ENCODE measurements at places on chromosomes 1 and 21.
A peak's percentile ranks its signal among the peaks of the same experiment; 100 is the strongest.

DNA sequence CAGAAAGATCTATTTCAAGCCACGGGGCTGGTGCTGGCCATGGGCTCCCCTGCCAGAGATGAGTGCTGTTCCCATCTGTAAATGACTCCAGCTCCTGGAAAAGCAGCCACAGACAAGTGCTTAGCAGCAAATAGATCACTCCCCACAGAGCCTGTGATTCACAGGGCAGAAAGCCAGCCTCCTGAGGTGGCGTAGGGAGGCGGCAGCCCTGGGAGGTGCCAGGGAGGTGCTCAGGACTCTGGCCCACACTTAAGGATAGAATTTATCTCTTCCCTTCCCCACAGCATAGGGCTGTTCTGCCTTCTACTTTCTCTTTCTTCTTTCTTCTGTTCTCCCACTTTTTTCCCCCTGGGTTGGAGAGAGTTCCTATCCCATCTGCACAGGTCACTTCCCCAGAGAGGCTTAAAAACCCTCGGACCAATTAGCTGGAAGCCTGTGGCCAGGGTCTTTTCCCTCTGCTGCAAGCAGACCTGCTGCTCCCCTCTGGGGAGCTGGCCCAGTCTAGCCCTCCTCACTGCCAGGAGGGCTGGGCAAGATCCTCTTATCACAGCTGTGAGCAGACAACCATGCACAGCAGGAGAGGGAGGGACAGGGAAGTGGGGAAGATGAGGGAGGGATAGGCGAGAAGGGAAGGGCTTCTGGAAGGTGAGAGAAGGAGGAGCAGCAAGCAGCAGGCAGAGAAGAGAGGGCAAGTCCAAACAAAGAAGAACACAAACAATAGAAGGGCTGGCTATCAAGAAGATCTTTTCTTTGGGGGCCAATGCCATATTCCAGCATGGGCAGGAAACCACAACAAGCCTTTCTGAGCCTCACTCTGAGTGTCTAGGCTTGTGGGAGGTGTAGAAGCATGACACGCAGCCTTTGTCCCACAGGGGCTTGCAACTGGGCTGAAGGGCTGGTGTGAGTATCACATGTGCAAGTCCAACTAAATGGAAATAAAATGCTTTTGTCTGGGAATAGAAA is 41.0 kb downstream of the KCND3 start:
- DNase-seq: no peak

DNA sequence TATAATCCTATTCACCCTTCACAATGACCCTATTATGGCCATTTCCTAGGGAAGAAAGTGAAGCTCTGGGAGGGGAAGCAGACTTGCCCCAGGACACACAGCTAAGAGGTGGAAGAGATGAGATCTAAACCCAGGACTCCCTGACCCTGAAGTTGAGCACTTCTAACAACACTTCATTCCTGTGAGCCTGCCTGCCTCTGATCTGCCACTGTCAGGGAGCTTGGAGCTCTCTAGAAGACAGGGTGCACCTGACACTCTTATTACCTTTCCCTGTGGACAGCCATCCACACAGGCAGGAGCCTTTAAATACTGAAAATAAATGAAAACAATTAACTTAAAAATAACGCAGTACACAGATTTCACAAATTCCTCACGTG is 599 bp downstream of the MKNK1 start:
- peak; percentile 12 for DNase-seq

DNA sequence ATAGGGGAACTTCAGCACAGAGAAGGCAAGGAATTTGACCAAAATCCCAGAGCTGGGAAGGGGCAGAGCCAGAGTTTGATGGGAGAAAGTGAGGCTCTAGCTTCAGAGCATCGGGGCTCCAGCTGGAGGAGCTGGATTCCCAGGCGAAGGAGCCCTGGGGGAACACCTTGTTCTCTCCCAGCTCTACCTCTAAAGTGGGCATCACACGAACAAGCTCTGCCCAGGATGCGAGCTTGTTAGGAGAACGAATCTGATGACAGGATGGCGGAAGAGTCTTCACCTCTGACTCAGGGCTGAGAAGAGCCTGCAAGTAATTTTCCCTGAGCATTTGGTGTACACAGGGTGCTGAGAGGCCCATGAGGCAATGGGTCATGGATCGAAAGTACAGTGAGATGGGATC is 22.0 kb downstream of the TNNT2 start:
- no peak for DNase-seq

- DNase-seq: no peak
These were observed 82.3 kb downstream of the TM2D1 start for GRCh38 chr1:61642475-61643232.

DNA sequence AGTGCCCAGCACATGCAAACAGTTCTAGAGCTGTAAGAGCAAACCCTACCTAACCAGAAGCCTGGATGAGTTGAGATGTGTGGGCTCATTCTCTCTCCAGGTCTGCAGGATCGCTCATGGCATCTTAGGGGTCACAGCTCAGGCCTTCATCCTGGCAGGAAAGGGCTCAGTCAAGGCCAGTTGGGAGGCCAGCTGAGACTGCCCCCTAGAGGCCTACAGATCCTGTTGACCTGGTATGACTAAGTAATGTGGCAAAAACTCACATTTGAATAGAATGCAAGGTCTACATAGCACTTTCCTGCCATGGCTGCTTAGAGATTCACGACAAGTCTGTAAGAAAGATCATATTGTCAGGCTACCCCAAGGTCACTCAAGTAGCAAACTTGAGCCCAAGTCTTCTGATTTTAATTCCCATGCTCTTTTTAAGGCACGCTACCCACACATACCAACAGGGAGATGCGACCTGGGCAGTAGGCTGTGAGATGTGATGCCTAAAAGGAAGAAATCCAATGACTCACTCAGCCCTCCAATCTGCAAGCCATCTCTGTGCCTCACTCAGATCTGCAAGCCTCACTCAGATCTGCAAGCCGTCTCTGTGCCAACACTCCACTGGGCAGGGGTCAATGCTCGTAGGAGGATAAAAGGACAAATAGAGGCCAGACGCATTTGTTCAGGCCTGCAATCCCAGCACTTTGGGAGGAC is 5.1 kb upstream of the CAPN8 start:
- DNase-seq: peak; percentile 14

DNA sequence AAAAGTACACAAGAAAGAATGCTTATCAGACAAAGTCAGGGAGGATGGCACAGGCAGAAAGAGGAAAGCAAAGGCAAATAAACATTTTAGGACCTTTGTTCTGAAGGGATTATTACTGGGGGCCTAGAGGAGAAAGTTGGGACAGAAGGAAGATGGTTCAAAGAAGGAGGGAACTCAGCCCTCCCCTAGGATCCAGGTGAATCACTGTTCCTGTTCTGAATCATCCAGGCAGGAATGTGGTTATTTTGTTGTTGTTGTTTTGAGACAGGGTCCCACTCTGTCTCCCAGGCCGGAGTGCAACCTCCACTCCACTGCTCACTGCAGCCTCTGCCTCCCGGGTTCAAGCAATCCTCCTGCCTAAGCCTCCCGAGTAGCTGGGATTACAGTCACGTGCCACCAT is 38.5 kb upstream of the PSEN2 start:
- no peak for DNase-seq

GRCh38 chr1:155466617-155466972 is 96.0 kb downstream of the ASH1L start:
- no peak for DNase-seq

DNA sequence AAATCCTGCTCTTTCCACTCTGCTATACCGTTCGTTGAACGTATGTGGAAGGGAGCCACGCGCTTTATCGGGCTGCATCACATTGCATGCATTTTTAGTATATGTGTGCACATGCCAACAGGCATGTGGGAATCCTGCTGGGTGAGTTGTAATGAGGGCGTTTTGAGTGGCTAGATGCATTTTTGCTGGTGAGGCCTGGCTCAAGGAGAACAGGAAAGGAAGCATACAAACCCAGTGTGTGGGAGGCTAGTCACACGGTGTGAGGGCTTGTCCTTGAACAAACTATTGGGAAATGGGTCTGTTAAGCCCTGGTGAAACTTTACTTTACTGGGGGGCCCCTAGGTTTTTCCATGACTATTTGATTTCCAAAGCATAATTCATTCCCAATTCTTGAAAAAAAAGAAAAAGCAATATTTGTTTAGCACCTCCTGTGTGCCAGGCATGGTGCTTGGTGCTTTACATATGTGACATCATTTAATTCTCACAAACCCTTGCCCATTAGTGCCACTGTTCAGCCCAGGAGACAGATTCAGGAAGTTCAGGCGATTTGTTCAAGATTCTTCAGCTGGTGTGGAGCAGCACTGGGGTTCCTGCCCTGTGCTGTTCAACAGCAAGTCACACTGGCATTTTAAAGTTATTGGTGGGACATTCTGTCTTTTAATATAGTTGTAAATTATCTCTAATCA is 25.6 kb upstream of the JUN start:
- DNase-seq: peak; percentile 93

DNA sequence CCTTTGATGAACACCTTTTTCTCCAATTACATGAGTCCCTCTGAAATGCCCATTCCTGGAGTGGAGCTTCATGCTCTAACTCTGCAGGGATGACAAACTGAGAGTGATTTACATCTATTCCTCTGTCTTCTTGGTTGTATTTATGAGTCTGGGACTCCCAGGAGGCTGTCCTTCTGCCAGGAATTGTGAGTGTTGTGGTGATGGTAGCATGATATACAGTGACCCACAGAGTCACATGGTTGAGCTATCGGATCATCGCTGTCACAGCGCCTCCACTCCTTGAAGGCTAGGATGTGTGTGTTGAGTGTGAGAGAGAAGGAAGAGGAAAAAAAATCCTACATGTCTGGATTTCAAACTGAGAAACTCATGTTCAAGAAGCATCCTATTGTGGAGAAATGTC is 163.4 kb upstream of the CACNA1E start:
- no peak for DNase-seq

DNA sequence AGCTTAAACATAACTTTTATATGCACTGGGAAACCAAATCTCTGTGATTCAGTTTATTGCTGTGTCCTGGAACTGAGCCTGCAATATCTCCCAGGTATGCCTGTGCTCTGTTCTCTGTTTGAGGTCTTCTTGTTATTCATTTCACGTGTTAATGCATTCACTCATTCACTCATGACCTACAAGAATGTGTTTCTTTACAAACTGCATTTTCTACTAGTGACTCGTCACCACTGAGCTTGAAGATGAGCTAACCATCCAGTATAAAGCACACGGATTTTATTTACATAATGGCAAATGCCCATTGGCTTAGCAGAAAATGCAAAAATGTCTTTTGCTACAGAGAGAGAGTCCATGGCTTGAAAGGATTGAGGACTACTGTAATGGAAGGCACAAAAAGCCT is 75.0 kb upstream of the DUSP10 start:
- peak; percentile 67 for DNase-seq

- DNase-seq: no peak
These were observed 65.1 kb upstream of the ATP1B1 start for GRCh38 chr1:169041366-169041765.

GRCh38 chr1:247096544-247096943 is 7.6 kb downstream of the ZNF669 start:
- DNase-seq: no peak

DNA sequence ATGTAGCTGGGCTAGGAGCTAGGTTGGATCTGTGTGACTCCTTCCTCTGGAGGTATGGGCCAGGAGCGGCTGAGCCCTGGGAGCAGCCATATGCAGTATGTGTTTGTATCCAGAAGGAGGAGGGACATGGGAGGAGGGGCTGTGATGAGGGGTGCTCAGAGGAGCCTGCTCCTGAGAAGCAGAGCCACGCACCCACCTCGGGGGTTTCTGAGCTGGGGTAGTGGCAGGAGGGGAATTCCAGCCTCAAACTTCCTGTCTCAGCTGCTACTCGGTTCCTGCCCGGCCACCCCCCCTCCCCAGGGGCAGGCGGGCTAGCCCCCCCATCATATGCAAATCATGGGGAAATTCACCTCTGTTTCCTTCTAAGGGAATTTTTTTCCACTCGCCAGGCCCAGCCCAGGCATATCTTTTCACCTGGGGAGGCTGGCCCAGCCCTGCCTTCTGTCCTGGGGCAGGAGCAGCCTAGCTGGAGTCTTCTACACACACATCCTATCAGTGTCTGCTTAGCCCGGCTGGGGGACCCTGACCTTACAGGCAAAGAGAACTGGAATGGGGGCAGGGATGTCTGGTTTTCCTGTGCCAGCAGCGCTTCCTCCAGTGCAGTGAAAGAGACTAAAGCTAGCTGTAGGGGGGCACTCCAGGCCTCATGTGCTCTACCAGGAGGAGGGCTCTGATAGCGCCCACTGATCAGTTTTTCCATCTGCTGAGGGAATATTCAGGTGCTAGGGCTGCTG is 3.0 kb downstream of the ZC3H12A start:
- peak; percentile 45 for DNase-seq

- DNase-seq: no peak
These were observed 15.9 kb upstream of the BTG2 start for GRCh38 chr1:203289281-203289981.

DNA sequence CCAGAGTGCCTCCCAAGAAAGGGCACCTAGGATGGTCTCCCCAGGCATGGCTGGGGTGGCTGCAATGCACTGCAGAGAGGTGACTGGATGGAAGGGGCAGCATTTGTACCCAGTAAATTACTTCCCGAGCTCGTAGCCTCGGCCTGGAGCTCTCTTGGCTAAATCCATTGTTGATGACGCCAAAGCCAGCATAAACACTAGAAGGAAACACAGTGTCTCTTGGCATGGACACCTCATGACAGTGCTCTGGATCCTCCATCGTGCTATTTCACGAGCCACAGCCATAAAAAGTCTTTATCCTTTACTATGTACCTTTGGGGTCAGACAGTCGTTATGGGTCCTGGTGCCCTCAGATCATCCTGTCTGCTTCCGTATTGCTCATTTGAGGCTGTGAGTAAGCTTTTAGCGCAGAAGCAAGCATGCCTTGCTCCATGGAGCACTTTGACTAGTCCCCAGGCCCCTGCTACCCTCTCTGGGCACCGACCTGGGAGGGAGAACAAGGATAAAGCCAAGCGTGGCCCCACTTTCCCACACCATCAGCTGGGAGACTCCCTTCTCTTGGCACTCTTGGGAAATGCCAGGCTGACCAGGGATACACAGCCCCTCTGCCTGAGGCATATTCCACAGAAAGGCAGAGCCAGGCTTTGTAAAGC is 10.3 kb upstream of the PRELP start:
- DNase-seq: no peak

DNA sequence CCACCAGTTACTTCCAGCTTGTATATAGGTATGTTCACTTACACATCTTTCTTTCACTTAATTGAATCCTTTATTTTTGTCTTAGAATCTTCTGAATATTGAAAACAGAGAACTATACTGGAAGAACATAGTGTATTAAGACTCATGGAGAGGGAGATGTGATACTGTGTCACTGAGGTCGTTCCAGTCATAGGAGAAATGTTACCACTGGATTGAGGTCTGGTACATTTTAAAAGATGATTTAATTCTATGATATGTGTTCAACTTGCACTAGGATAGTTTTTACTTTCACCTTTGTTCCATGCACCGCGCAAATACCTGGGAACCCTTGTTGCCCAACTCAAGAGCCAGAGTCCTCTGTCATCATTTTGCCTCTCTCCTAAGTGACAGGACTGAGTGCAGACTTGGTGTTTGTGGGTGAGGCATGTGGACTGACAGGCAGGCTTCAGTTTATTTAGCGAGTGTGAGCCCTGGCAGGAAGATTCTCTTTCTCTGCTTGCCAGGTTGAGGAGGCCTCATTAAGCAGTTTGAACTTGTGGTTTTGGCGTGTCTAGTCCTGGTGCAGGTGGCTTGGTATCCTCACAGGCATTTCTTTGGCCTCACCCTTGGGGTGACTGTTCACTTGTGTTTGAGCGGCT is 63.7 kb downstream of the DYRK1A start:
- DNase-seq: no peak

- DNase-seq: no peak
These were observed 106.4 kb downstream of the TBX15 start for GRCh38 chr1:118881751-118882150.

Data from adipocyte (in vitro differentiated cells).